ENCODE measurements at places on chromosomes 5 and 9.
A peak's percentile ranks its signal among the peaks of the same experiment; 100 is the strongest.

GRCh38 chr9:28207657-28208056, 634.4 kb upstream of the C9orf72 start:
- DNase-seq = no peak

DNA sequence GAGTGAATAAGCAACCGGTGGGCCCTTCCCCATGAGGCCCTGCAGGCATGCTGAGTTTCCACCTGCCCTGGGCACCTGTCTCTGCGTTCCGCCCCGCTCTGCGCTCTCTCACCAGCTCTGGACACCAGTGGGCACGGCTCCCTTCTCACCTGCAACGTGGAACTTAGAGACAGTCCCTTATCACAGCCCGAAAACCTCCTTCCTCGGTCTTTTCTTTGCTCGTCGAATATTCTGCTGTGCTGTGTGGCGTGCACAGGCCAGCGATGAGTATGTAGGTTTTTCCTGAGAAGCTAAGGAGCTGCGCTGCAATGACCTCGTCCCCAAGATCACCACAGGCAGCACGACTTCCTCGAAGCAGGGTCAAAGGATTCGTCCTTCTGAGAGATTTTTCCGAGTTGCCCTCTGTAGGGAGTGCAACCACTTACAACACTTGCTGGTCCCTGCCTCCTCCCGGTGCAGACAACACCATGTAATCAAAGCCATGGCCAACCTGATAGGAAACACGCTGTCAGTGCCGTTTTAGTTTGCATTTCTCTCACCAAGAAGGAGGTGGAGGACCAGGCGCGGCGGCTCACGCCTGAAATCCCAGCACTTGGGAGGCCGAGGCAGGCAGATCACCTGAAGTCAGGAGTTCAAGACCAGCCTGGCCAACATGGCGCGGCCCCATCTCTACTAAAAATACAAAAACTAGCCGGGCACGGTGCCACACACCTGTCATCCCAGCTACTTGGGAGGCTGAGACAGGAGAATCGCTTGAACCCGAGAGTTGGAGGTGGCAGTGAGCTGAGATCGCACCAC, 27.2 kb upstream of the NOTCH1 start:
- no peak for DNase-seq

GRCh38 chr5:168914491-168914890, 335.3 kb upstream of the PANK3 start:
- no peak for DNase-seq

DNA sequence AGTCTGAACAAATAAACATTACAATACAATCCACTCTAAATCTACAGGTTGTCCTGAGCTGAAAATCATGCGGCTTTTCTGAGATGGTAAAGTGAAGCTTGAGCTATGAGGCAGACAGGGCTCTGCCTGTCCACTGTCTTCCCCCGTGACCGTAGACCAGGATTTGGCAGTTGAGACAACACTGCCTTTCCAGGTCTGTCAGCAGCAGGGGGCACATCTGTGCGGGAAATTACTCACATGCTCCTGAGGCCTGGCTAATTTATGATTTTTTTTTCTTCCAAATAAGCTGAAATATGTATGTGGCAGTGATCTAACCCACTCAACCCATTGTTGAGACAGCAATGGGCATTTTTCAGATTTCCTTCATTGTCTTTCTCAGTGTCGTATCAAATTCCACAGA, 307.9 kb downstream of the FBXL7 start:
- DNase-seq = no peak

- DNase-seq = no peak
These were observed 406.1 kb downstream of the RAB3C start for GRCh38 chr5:58988938-58989337.

DNA sequence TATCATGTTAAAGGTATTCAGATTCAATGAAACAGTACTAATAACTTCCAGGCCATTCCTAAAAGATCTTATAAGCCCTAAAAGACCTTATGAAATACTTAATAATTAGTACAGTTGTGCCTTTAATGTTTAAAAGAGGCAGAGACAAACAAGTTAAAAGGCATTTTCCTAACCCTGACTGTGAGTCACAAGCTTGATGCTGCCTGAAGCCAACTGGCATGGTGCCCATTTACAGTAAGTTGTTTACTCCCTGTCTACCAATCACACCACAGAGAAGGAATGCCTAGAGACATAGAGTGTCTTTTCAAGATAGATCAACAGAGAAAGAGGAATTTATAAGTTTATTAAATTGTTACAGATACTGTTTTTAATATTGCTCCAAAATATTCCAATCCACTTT, 47.8 kb downstream of the NR3C1 start:
- no peak for DNase-seq

DNA sequence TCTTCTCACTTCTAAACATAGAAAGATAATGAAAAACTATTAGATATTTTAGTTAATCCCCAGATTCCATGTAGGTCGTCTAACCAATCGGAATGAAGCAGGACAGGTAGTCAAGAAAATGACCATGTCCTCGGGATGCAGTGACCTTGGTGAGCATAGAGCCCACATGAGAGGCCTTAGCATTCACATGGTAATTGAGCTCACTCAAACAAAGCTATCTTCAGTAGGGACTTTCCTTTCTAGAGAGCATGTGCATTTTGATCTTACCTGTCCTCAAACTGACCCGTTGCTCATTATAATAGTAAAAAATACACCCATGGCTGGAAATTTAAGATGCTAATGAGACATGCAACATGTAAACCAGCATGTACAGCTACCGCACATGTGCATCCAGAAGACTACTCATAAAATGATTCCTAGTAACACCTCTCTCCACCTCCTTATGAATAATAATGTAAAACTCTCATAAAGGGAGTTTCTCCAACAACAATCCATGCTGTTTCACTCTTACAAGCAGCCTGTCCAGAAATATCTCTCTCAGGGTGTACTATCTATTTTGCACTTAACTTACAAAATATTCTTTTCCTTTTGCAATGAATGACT, 274.0 kb upstream of the CDH9 start:
- DNase-seq = no peak

DNA sequence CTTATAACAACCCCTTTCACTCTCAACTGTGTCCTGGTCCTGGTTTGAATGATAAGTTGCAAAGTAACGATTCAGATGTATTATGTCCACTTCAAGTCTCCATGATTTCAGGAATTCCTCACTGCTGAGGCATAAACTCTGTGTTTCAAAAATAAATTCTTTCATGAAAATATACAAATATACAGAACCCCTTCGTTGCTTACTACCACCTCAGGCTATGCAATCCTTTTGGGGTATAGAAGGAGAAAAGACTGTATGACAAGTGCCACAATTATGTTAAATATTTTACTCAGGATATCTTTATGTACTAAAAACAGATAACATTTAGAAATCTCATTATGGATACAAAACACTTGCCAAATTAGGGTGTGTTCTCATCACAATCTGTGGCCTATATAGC, 190.7 kb downstream of the KCTD16 start:
- DNase-seq = no peak

DNA sequence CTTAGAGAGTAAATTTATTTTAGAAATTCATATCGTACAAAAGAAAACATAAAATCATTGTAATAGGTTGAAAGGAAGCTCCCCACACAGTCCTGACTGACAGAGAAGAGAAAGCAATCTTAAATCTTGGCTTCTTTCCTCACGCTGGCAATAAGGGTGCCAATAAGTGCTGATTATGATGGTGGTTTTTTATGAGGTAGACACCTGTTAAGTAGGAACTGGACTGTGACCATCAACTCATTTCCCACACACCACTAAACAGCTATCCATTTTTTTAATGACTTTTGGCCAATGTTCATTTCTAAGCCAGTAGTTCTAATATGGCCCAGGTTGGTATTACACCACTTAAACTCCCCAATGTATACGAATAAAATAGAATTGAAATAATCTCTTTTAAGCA, 893.5 kb upstream of the NUDT12 start:
- DNase-seq = no peak

GRCh38 chr5:78858364-78858763, 126.7 kb downstream of the ARSB start:
- DNase-seq = no peak

GRCh38 chr5:2101685-2102084, 219.0 kb upstream of the IRX4 start:
- DNase-seq = no peak

DNA sequence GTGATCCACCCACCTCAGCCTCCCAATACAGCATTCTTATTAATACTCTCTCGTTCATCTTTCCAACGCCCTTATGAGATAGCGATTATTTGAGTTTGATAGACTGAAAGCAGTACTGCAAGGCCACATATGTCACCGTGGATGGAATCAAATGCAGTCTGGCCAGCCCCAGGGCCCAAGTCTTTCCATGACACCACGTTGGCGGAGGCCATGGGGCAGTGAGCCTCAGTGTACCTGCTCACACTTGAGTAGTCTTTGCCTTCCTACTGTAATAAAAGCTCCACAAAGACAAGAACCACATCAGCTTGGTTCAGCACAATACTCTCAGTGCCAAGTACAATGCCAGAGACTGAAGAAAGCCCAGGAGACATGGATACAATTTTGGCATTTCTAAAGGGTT, 88.5 kb downstream of the TTLL11 start:
- no peak for DNase-seq

DNA sequence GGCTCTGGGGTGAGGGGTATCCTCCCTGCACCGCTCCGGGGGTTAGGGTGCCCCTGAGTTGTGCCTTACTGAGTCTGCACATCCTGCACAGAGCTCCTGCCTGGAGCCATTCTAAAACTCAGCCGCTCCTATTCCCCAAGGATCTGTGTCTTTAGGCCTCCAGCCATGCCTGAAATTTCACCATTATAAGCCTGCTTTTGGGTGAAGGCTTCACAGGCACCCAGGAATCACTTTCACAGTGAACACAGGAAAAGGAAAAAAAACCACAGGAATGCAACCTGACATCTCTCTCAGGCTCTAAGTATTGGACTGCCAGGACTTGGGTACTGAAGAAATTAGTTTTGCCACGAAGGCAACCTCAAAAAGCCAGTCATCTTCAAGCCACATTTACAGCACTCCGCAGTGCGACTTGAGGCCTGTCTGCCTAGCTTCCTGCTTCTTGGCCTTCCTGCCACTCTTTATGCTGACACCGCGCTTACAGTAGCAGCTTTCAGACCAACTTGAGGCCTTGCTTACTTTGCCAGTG, 30.9 kb downstream of the GALNT10 start:
- DNase-seq = peak; percentile 15

GRCh38 chr9:38032266-38033110, 36.5 kb downstream of the SHB start:
- no peak for DNase-seq

- no peak for DNase-seq
These were observed 208.8 kb upstream of the IRX2 start for GRCh38 chr5:2960294-2960693.

DNA sequence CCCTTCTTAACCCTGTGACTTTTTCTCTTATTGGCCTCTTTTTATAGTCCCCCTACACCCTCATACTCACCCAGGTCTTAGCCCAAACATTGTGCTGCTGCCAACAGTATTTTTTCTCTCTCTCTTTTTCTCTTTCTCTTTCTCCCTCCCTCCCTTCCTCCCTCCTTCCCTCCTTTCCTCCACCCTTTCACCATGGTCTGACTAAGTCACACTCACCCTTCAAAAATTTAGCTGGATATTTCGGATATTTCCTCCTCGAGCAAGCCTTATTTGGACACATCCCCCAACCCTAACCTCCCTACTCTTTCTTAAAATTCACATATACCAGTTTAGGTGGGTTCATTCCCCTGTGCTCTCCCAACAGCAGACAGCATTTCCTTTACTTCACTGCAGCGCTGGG, 64.7 kb downstream of the FGF1 start:
- DNase-seq = no peak

- no peak for DNase-seq
These were observed 33.4 kb upstream of the PTGER4 start for GRCh38 chr5:40646266-40646665.

- no peak for DNase-seq
These were observed 1.7 kb downstream of the ADAMTS19 start for GRCh38 chr5:129461711-129462332.

DNA sequence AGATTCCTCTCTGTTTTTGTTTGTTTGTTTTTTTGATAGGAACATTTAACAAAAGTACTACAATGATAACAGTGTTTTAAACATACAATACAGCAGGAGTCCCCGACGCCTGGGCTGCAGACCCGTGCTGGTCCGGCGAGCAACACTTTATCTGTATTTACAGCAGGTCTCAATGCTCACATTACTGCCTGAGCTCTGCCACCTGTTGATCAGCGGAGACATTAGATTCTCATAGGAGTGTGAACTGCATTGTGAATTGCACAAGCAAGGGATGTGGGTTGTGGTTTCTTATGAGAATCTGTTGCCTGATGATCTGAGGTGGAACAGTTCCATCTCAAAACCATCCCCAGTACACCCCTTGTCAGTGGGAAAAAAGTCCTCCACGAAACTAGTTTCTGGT, 1068.5 kb upstream of the CDH10 start:
- no peak for DNase-seq

- no peak for DNase-seq
These were observed 1576.5 kb downstream of the EFNA5 start for GRCh38 chr5:106094204-106094607.

- no peak for DNase-seq
These were observed 58.7 kb downstream of the KLF9 start for GRCh38 chr9:70355801-70356200.

GRCh38 chr9:104936291-104936690, 8.3 kb upstream of the ABCA1 start:
- no peak for DNase-seq

DNA sequence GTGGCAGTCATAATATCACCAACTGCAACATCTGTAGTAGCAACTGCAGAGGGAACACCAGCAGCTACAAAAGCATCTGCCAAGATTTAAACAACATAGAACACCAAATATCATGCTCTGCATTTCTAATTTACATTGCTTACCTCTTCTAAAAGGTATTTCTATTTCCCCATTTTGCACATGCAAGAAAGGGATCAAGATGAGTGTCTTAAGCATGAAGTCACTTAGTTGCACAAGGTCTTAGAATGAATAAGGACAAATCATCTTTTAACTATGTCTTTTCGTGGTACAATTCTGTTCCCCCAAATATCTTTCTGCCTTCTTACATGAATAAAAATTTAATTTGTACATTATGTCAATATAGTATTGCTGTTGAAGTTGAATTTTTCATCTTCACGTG, 1746.4 kb downstream of the EFNA5 start:
- DNase-seq = no peak

DNA sequence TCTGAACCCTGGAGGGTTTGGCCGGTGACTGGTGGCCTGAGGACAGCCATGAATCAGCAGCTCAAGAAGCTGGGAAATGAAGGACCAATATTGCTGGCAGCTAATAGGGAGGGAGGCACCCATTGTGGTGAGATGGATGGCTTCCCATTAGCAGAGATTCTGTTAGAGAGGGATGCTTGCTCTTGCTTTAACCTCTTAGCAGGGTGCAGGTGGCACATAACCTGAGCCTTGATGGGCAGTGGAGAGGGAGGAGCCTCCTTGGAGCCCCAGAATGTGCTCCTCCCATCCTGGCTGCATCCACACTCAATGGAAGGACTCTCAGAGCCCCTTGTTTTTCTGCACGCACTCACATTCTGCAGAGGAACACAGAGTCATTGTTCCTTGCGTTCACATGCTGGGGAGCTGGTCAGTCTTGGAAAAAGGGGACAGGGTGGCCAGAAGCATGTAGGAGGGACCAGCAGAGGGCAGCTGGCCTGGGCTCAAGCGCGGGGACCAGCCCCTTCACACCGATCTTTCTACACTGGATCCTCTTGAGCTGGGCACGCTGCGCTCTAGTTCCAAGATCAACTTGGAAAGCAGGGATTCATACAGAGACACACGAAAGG, 161.8 kb downstream of the MED10 start:
- DNase-seq = no peak

GRCh38 chr5:181260720-181261319, at the start of gene TRIM52:
TRIM52 (minus strand) TSS chr5:181261143; CDS start chr5:181260813, 330 bp downstream.
- DNase-seq = peak; percentile 78

Data from stimulated activated CD4-positive, alpha-beta T cell treated with anti-CD3 and anti-CD28 coated beads, Interleukin-4, amount 100 ng/mL, for 48 hours (primary cell).